Fibroblast of upper back skin (primary cell): ENCODE measurements at places on chromosomes 1 and 21.

DNA sequence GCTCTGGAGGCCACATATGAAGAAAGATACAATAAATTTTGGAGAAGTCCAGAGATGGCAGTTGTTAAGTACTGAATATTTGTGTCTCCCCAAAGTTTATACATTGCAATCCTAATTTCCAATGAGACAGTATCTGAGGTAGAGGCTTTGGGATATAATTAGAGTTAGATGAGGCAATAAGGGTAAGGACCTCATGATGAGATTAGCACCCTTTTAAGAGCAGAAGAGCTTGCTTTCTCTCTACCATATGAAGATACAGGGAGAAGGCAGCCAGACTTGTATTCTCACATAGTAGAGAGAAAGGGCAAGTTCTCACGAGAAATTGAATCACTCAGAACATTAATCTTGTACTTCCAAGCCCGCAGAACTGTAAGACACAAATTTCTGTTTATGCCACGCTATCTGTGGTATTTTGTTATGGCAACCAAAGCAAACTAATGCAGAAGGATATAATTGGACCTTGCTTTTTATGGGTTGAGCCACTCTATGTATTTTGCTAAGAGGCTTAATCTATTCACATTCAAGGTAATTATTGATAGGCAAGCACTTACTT lies 430.1 kb downstream of the KCNT2 start:
- DNase-seq, result no peak

DNA sequence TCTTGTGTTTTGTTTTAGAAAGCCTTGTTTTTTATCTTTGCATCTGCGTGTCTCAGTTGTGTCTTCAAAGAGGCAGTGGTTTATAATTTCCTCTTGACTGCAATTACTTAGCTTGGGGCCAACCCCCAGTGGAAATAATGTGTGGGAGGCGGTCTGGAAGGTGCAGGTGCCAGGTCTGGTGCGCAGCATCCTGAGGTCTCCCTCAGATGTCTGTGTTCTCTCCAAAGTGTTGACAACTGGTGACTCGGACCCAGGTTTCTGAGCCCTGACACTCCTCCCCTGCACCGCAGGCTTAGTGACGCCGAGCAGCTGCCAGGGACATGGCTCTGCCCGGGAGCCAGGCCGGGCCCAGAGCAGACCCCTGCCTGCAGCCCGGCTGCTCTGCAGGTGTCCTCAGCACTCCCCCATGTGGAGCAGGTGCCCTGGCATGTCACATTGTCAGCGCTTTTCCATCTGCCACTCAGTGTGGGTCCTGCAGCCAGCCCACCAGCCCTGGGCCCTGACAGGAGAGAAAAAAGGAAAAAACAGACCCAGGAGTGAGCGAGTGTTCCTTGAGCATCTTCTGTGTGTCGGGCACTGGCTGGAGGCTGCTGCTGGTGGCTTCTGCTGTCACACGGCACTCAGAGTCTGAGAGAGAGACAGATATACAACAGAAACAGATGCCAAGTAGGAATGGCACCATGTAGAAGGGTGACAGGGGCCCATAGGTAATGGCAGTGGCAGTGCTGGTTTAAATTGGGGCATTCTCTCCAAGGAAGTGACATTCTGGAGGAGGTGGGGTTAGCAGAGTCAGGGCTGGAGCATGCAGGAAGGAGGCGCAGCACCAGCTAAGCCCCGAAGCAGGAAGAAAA lies 24.8 kb upstream of the SELENON start:
- DNase-seq, result no peak

DNA sequence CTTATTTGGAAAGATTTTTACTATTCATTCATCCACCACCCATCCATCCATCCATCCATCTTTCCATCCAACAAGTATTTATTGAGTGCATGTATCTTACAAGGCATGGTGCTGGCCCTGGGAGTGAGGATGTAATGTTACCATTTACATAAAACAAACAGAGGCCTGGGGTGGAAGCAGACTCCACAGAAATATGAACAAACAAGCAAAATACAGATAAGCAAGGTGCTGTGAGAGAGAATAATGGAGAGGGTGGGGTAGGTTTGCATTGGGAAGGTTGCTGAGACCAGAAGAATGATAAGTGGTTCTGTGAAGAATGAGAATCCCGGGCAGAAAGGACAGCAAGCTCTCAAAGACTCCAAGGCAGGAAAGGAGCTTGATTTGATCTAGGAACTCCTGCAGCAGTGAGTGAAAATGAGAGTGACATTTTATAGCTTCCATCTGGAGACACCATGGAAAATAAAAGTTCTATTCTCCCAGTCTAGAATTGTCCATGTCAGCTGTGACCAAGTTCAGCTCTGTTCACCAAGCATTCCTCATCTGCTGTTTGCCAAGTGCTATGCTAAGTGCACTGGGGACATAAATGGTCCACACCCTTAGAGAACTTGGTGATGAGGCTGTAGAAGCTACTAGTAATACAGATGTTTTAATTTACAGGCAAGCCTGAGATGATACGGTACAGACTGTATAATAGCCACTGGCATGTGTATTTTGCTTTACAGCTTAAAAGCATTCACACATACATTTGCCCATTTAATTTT lies 75.3 kb downstream of the PEX14 start:
- DNase-seq, result no peak

DNA sequence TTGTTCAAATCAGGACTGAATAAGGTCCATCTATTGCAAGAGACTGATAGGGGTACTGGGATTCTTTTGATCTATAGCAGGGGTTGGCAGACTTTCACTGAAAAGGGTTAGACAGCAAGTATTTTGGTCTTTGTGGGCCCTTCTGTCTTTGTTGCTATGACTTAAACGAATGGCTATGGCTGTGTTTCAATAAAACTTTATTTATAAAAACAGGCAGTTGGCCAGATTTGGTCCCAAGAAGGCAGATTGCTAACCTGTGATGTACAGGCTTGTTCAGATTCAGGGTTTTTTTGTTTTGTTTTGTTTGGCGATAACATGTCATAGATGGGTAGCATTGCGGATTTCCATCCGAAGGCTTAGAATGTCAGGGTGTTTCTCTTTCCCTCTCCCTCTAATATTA lies 3.9 kb upstream of the BACE2 start:
- no peak for DNase-seq

DNA sequence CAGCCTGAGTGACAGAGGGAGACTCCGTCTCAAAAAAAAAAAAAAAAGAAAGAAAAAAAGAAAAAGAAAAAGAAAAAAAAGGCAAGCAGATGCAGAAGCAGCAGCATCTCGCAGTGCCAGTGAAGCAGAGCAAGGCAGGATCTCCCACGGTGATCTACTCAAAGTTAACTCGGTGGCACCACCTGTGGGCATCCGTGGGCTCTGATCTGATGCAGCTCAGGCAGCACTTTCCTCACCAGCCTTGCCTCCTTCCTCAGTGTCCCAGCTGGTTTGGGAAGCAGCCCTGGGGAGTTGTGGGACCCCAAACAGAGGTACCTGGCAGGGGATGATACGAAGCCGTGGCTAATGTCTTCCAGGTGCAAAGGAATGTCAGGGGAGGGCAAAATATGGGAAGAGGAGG lies 104.3 kb upstream of the KRTAP19-8 start:
- DNase-seq, result peak; percentile 9

- DNase-seq, result no peak
These were observed 23.8 kb downstream of the C1orf198 start for GRCh38 chr1:230844561-230844960.

GRCh38 chr21:37159053-37159776 lies 86.2 kb downstream of the TTC3 start:
- DNase-seq, result no peak

- no peak for DNase-seq
These were observed 11.5 kb downstream of the SLC37A1 start for GRCh38 chr21:42525029-42525581.

DNA sequence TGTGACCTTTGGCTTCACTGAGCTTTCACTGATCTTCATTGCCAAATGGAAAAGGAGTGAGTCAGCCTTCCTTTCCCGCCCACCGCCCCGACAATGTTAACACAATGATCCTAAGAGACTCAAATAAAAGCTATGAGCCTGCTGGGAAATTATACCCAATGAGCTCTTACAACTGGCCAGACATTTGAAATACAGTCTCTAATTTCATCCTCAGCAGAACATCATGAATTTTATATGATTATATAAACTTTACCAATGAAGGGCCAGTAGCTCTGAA lies 252.5 kb downstream of the SIPA1L2 start:
- peak; percentile 9 for DNase-seq

- DNase-seq, result no peak
These were observed 33.9 kb upstream of the PUM1 start for GRCh38 chr1:31099293-31100032.

DNA sequence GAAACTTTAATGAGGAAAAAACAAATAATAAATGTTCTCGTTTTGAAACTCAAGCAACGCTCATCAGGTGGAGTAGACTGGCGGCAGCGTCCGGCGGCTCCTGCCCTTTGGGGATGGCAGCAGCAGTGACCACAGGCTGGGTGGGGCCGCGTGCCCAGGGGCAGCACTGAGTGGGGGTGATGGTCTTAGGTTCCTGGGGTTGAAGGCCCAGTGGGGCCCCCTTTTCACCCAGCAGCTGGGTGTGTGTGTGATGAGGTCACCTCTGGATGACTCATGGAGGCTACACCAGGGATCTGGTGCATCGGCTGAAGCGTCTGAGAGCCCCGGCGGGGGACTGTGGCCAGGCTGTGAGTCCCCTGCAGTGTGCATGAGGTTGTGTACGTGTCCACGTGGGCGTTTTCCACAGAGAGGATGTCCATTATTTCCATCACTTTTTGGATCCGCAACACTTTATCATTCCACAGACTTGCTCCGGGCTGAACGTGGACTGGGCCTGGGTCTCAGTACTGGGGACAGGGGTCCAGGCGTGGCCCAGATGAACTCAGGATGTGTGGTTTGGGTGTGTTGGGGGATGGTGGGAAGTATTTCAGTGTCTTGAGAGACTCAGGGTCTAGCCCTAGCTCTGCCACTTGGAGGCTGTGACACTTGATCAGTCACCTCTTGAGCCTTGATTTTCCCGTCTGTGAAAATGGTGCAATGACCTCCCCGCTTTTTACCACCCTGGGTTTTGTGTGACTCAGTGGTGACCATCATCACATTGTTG lies 25.6 kb downstream of the LDLRAP1 start:
- peak; percentile 85 for DNase-seq

DNA sequence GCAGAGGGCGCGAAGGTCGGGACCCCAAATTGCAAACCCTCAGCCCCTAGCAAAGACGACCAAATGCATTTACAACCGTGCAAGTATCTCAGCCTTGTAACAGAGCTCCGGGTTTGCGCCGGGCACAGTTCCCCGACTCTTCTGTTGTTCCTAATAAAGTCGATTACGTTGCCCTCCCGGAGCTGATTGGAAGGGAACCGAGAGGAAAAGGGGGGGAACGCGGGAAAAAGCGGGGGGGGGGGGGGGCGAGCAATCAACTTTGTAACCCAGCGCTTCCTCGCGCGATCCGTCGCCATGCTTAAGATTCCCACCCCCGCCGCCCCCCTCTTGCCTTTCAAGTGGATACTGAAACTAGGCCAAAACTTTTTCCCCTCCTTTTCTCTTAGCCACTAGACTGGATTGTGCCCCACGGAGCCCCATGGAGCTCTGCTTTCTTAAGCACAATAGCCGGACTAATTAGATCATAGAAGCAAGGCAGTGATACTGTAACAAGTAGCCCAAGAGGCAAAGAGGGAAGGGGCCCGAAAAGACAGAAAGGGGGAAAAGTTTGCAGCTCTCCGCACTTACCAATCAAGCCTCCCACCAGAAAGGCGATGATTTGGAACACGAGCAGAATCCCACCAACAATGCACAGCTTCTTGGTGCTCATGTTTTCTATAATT lies 565 bp downstream of the WLS start:
- peak; percentile 79 for DNase-seq

GRCh38 chr1:2472561-2473177 lies 3.4 kb upstream of the PLCH2 start:
- DNase-seq, result no peak

GRCh38 chr1:35807614-35808449 lies at the start of gene AGO4:
AGO4 (plus strand) TSS chr1:35808016; CDS start chr1:35808417, 401 bp downstream.
- DNase-seq, result peak; percentile 39

DNA sequence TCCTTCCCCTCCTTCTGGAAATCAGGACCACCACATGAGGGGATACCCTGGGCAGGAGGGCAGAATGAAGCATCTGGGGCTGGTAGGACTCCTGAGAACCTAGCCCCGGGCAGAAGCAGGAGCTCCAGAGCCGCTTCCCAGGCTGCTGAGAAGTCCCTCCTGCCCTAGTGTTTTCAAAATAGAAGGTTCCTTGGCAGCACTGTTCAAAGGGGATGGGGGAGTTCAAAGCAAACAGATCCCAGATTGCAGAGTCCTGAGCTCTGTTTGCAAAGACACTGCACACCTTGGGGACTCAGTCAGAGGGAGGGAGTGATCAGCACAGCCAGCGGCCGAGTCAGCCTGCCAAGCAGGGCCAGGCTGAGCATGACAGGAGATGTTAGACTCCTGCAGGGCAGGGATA lies 177.8 kb downstream of the PTPRU start:
- DNase-seq, result no peak

DNA sequence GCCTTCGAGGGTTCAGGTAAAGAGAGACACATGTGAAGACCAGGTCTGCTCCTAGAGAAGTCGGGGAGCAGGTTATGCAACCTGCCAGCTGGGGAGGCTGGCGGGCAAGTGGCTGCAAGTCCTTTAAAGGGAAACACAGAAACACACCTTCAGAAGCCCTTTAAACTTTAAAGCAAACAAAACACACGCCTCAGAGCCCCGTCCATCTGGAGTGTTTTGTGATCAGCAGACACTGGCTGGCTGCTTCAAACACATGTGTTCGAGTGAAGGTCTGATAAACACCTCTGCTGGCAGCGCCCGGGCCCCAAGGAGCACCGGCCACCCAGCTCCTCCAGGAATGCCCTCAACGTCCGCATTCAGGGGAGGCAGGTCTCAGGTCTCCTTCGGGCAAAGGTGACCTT lies 15.2 kb downstream of the RIPK4 start:
- no peak for DNase-seq

DNA sequence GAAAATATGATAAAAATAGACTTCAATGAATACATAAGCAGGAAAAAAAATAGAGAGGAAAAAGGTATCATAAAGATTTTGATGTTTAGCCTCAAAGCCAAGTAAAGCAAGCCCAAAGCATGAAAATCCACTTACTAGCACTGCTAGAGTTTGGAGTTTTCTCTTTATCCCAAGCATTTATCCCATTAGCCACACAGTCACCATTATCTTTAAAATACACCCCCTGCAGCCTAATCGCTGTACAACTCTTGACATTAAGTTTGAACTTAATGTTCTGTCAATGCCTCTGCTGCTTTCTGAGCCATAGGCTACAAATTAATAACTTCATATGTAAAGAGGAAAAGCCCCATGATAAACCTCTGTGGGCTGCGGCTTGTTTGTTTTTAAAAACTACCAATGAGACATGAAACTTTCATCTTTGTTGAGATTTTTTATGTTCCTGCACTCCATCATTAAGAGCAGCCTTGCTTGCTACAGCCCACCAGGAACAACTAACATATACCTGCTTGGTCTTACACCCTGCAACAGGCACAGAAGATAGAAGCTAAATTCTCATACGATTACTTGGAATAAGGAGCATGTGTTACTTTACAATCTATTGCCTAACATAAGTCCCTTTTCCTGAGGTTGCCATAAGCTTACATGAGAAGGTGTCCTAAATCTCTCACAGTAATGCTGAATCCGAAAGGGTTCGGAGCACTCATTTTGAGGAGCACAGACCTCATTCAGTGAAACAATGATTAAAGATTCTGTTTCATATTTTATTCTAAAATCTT lies 202.4 kb downstream of the SMYD3 start:
- no peak for DNase-seq
